Natural killer cell treated with Interleukin-12 subunit alpha and Interleukin-12 subunit beta and Interleukin-15 and Interleukin-18, amount 100 ng/mL, for 72 hours (primary cell): ENCODE measurements at places on chromosomes 4 and X. TPM values are rescaled to one million over a fixed set of nuclear protein-coding genes. Genes with fewer than 3 reads are reported as not detected.

Gene NDNF
- total RNA-seq: not detected

Gene TCEAL7
- total RNA-seq: not detected

DNA sequence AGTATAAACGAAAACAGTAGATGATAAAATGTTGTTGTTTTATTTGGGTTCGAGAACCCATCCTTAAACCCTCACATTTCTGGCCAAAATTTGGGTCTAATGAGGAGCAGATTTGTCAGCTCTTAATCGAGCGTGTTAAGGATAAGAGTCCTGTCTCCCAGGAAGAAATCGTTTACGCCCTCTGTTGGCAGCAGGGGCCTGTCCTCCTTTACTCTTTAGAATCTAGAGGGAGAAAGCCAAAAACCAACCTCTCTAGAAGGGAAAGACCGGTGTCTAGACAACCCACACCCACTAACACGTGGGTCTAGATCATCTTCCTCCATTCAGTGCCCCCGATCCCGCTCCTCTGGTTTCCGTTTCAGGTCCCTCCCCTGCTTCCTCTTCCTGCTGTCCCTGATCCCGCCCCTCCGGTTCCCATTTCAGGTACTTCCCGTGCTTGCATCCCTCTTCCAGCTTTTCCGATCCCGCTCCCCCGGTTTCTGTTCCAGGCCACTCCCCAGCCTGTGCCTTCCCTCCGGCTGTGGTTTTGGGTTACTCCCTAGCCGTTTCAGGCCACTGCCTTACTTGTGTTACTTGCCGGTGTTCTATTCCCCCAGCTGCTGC is 339.1 kb downstream of the PAPSS1 start:
- no peaks in the 10 kb centered on the region for H3K27me3 ChIP-seq
- no peak overlapping the region for H3K27ac ChIP-seq
- no peak for DNase-seq
- H3K4me1 ChIP-seq: no peaks in the 10 kb centered on the region
- no peak overlapping the region for H3K4me3 ChIP-seq

Gene MORC4
- 4.6 TPM for total RNA-seq

Gene CLDN22
- total RNA-seq: not detected

- peaks cover 15% of the 10 kb centered on the region for H3K4me1 ChIP-seq
- no peak for DNase-seq
- H3K27ac ChIP-seq: no peak overlapping the region
- no peaks in the 10 kb centered on the region for H3K27me3 ChIP-seq
- H3K36me3 ChIP-seq: no peaks in the 10 kb centered on the region
- H3K4me3 ChIP-seq: no peak overlapping the region
These were observed 79.2 kb downstream of the TMEM164 start for GRCh38 chrX:110082161-110082560.

DNA sequence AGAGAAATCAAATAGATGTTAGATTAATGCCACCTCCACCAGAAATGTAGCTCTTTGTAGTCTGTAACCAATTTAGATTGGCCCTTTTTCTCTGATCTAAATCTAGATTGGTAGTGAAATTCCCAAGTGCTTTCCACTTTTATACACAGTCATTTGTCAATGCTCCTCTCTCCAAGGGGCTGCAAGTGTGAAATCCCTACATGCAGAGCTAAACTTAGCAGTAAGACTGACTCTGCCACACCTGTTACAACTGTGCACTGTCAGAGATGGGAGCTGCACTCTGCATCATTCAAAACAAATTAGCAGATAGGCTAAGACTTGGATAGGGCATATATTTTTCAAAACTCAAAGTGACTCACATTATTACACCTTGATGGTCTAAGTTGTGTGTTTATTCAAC is 9.1 kb downstream of the SERTM2 start:
- H3K4me1 ChIP-seq: no peaks in the 10 kb centered on the region
- H3K27ac ChIP-seq: no peak overlapping the region
- no peak overlapping the region for H3K4me3 ChIP-seq
